Femur (tissue), 1 donor: ENCODE measurements at places on chromosomes 2 and 18.
A peak's percentile ranks its signal among the peaks of the same experiment; 100 is the strongest.

- no peak for DNase-seq
Observed at GRCh38 chr2:157324331-157324843, 1.2 kb downstream of the ERMN start.

DNA sequence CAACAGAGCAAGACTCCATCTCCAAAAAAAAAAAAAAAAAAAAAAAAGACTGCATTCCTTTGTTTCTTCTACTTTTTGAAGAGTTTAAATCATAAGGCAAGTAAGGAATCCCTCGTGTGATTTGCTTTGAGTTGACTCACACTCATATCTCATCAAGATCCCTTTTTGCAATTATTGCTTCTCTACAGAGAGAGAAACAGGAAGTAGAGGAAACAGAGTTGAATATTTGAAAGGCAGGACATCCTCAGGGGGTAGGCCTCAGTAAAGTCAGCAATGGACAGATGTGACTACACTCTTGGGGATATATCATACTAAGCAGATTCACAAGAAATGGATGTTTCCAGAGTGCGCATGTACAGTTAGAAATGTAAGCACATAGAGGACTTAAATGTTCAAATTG is 11.2 kb upstream of the EFR3B start:
- no peak for DNase-seq

GRCh38 chr2:113324684-113325160 is 46.0 kb upstream of the PAX8 start:
- DNase-seq = peak; percentile 79

GRCh38 chr2:66252109-66252508 is 182.8 kb upstream of the MEIS1 start:
- no peak for DNase-seq

DNA sequence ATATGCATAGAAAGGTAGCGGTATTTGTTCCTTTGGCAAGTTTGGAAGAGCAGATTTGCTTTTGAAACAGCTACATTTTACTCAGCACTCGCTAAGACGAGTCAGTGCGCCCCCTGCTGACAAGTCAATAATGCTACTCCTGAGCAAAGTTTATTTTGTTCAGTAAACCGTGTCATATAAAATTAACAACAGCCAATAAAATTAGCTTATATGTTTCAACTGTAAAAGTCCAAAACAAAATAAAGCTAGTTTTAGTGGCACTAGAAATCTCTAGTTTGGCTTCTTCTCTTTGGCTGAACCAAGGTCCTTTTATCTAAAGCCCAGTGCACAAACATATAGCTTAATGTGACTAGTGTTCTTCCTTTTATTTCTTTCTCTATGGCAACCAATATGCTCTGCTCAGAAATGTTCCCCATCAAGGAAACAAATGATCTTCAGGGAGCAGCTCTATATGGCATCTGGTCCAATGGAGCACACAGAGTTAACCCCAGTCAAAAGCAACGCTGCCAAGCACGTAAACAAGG is 4.2 kb upstream of the POU3F3 start:
- DNase-seq = peak; percentile 84

GRCh38 chr18:13836559-13836958 is 12.6 kb downstream of the MC5R start:
- no peak for DNase-seq

DNA sequence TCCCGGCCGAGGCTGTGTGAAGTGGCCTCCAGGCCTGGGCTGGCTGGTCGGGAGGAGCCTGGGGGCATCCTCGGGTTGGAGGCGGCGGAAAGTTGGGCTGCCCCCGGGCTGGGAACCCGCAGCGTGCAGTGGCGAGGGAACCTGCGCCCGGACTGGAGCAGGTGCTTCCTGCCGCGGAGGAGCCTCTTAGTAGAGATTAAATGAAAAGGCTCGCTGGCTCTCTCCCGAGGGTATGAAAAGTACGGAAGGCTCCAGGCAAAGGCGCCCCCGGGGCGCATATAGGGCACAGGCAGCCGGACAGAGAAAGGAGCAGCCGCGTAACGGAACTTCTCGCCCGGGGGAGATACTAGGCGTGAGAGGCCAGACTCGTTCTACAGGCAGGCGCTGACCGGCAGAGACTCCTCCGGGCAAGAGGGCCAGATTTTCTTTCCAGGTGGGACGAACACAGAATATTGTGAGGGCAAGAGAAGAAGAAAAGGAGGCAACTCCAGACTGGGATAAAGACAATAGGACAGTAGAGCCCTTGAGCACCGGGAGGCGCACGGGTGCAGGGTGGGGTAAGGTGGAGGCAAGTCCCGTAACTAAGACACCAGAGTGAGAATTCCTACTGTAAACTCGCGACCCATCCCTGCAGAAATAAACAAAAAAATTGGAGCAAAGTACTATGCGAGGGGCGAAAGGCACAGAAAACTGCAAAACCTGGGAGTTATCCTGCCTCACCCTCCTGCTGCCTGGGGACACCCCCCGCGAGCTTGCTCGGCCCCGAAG is 816 bp downstream of the CDH2 start:
- peak; percentile 30 for DNase-seq

DNA sequence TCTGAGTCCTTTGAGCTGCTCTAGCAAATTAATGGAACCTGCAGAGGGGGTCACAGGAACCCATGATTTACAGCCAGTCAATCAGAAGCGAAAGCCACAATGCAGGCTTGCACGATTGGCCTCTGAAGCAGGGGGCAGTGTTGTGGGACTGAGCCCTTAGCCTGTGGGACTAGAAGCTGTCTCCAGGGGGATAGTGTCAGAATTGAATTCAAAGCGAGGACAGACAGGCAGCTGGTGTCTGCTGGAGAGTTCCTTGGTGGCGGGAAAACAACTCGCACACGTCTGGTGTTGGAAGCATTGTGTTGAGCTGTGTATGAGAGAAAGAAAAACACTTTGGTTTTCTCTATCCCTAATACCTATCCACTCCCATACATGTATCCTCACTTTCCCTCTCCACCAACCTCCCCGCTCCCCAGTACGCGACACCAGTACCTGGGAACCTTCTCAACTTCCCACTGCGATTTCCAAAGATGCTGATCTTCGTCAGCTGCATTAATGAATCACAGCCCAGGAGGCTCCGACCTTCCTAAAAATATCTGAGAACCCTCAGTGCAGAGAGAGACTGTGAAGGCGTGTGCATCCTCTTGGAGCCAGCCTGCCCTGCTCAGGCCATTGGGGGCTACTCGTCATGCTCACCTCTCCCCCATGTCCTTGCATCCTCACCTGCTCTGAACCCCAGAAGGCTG is 88.2 kb downstream of the HS1BP3 start:
- no peak for DNase-seq

DNA sequence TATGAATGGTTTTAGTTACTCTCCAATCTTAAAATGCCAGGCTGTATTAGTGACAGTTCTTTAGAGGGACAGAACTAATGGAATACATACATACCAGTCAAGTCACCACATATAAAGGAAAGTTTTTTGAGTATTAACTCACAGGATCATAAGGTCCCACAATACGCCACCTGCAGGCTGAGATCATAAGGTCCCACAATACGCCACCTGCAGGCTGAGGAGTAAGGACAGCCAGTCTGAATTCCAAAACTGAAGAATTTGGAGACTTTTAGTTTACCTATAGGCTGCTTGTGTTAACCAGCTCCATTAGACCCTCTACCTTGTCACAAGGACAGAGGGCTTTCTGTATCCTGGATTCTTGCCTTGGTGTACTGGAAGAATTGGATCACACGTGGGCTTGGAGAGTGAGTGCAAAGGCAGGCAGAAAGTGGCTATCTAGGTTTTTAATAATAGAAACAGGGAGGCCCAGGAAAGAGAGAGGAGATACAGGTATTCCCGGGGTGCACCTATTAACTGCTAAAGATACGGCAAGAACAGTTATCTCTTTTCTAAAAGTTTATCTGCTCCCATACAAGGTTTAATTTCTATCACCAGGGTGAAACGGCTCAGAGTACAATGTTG is 234.9 kb upstream of the CYRIA start:
- DNase-seq = no peak

GRCh38 chr2:71667256-71668182 is 214.2 kb downstream of the DYSF start:
- peak; percentile 13 for DNase-seq

DNA sequence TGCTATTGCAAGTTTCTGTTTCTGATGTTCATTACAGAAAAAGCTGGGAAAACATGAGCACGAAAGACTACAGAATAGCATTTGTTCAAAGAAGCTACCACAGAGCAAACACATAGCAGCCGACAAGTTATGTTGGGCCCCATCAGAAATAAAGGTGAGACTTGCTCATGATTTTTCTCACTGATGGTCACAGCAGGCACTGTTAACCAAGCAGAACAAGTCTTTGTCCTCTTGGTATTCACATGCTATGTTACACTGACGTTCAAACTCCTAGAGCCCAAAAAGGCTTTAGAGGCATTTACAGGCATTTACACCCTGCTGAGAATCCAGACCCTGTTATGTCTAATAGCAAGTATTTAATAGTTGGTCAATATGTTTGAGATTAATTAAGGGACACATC is 235.0 kb upstream of the HNMT start:
- DNase-seq = no peak
